Brain microvascular endothelial cell (primary cell): ENCODE measurements at places on chromosomes 4 and X.

DNA sequence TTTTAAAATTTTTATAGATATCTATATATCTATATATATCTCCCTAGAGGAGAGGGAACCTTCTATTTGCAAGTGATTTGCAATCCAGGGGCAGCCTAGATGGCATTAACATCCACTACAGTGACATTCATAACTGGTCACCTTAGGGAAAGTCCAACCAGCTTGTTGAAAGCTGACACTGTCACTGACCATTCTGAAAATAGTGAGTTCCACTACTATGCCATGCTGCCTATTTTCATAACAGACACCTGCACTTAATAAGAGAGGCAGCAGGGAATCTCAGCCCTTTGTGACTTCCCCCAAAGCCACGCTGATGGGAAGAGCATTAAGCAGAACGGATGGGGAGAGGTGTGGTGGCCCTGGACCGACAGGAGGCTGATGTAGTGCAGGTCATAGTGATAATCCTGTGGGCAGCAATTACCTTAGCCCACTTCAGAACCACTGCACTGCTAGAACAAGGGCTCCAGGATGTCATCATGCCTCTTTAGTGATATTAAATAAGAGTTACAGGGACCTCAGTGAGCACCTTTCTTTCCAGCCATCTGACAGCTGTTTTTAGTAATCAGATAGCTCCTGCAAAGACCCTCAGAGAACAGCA, 51.3 kb downstream of the GPRIN3 start:
- DNase-seq, result no peak

- no peak for DNase-seq
Observed at GRCh38 chrX:44948406-44948805, 75.4 kb downstream of the KDM6A start.

DNA sequence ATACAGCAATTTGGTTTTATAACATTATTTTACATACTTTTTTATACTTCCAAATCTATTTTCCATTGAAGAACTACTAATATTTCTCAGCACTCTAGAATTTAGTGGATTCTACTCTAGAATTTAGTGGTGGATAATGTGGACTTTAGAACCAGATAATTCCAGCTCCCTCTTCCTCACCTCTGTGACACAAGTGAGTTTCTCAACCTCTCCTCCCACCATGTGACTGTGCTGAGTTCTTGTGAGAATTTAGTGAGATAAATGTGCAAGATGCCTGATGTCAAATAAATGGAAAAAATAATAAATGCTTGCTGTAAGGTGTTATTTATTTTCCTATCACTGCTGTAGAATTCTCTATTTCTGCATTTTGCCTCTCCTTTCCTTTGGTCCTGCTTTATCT, 107.3 kb downstream of the CPEB2 start:
- no peak for DNase-seq

DNA sequence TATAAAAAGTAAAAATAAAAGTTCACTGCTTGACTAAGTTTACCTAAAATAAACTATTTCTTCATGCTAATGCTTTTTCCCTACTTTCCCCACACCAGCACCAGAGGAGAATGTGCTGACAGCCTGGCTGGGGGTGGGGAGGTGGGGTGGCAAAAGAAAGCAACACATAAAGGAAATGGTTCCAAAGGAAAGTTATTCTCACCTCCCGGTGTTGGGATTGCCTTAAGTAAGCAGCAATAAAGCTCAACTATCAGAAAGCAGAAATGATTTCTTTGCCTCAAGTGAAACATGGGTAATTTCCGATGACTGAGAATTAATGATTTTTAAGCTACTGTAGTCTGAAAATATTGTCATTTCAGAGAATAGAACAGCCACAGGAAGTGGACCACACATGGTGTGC, 84.5 kb upstream of the DKK2 start:
- peak; percentile 18 for DNase-seq

- no peak for DNase-seq
Observed at GRCh38 chr4:53633608-53634007, 42.3 kb upstream of the LNX1 start.

DNA sequence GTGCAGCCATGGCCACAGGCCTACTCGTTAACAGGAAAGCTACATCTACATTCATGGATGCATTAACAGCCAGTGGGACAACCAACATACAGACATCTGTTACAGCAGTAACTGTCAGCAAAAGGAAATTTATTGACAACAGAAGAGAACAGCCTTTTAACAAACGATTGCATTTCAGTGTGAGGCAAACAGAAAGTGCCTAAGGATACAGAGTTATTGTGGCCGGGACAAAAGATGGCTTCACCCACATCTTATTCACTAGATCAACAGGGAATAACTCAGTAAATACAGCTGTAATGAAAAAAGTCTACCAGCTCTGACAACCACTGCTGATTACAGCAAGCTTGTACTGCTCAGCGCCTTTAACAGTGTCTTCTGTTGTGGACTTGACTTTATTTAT, 61.5 kb upstream of the TBL1X start:
- DNase-seq, result no peak

DNA sequence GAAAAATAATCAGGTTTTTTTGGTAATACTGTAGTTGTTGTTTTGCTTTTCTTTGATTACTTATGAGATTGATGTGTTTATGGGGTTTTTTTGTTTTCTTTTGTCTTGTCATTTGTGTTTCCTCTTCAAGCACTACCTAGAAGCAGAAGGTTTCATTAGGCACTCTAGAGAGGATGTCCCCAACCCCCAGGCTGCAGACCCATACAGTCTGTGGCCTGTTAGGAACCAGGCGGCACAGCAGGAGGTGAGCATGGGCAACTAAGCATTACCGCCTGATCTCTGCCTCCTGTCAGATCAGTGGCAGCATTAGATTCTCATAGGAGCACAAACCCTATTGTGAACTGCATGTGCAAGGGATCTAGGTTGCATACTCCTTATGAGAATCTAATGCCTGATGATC, 22.9 kb upstream of the NOCT start:
- DNase-seq, result no peak

DNA sequence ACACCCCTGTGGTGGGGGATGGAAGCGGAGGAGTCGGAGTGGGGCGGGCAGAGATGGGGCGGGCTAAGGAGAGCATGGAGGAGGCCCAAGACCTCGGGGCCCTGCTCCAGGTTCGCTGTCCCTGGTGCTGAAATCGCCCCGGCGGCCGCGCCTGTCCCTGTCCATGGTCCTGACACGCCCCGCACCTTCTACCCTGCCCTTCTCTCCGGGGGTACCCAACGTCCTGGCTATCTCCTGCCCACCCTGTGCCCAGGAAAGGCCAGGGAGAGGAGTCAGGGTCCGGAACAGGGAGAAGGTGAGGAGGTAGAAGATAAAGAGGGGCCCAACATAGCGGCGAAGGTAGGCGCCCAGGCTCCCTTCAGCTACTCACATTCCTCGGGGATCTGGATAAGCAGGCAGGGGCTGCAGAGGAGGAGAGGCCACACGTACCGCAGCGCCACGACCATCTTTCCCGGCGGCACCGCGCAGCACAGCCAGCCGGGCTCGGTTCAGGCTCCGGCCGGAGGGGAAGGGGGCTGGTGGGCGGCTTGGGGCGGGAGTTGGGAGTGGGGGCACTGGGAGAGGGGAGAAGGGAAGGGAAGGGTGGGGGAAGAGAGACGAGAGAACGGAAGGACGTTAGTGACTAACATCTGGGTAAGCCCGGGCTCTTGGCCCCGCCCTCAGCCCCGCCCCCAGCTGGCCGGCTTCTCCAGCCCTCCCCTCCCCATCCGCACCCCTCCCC, 10.4 kb downstream of the L1CAM start:
- peak; percentile 7 for DNase-seq

- DNase-seq, result no peak
Observed at GRCh38 chr4:123412091-123412505, 15.5 kb downstream of the SPRY1 start.

GRCh38 chr4:83180431-83180968, 66.0 kb upstream of the PLAC8 start:
- DNase-seq, result no peak

DNA sequence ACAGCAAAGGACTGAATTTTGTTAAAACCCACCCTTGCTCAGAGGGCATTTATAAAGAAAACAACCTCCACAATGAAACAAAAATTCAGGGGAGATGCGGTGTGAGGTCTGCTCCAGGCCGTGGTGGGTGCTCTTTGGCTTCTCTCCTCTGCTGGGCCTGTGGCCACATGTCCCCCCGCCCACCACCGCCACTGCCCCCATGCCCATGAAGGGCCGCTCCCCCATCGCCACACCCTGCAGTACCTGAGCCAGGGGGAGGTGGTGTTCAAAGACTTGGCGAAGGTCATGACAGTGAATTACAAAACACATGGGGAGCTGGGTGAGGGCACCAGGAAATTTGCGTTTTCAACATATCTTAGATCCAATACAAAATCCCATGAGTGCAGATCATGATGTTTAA, 14.2 kb upstream of the CFAP299 start:
- DNase-seq, result no peak

DNA sequence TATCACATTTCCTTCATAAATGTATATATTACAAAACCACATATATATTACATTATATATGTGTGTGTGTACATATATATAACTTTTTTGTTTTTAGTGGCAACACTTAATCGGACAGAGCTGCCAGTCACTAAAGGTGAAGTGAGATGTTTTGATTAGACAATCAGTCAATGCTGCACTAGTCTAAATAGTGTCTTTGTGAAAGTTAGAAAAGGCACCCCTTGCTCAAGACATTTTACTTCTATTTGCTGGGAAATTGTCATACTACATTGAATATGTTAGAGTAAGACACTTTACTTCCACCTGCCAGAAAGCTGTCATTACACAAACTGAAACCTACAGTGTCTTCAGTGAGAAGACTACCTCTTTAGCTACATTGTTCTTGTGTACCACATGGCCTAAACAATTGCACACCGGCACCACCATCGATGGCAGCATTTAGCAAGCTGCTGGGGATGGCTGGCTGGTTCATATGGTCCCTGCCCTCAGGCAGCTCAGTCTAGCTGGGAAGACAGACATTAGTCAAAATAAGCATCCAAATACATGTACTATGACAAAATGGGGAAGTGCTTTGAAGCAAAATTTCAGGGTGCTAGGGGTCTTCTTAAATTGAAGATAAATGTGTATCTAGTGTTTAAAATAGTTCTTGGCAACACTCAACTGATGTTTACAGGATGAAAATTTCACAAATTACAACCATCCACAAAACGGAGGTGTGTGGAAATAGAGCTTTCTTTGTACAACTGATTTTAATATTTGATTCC, 148.1 kb upstream of the GATB start:
- no peak for DNase-seq

GRCh38 chrX:97326456-97326855, 442.7 kb downstream of the RPA4 start:
- no peak for DNase-seq

DNA sequence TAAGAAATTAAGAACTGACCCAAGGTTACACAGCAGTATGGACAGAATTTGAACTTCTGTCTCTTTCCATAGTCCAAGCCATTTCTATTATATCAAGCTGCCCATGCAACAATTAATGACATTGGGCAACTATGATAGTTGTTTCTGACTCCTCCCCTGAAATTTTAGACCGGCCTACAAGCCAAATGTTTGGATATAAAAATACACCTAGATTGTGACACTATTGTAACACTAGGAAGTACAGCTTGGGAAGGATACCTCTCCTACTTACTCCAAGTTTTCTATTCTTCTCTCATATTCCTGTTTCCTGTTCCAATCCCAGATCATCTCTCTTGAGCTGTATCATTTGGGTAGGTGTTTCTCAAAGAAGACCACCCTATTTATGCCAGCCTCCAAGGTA, 43.5 kb downstream of the RCHY1 start:
- DNase-seq, result no peak

GRCh38 chrX:40875476-40875875, 140.1 kb upstream of the MED14 start:
- no peak for DNase-seq

- no peak for DNase-seq
Observed at GRCh38 chrX:54807524-54808108, at the start of gene MAGED2. Gene MAGED2 (plus strand): TSS chrX:54807745. CDS start chrX:54809332, 1,587 bp downstream.

DNA sequence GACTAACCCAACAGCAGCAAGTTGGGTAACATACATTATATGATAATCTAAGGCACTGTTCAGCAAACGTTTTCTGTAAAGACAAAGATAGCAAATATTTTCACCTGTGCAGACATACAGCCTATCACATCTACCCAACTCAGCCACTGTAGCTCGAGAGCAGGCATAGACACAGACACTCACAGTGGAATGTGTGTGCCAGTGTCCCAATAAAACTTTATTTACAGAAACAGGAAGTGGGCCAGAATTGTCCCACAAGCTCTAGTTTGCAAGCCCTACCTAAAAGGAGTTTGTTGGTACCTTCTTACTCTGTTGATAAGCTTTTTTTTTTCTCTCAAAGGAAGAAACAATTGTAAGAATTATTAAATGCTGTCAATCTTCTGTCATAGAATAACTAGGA, 11.9 kb upstream of the FAM9A start:
- no peak for DNase-seq

DNA sequence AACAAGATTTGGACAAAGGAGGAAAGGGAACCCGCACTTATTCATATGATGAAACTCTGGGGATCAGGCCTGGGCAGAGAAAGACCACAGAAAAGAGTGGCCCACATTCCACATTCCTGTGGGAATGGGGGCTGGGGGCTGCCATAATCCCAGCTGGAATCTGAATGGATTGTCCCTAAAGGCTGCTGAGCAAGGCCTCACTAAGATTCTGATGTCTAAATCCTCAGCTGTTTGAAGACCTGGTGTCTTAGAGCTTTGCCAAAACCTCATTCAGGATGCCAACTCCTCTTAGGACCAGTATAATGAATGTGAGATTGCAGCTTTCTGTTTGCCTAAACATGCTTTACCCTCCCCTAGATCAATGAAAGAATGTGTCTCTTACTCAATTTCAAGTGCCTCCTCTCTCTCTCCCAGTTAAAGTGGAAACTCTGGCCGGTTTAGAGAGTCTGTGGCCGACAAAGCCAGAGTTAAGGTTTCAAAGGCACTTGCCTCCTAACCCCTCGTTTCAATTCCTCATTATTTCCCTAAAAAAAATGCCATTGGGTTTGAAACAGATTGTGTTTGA, 33.3 kb upstream of the GPC4 start:
- no peak for DNase-seq

DNA sequence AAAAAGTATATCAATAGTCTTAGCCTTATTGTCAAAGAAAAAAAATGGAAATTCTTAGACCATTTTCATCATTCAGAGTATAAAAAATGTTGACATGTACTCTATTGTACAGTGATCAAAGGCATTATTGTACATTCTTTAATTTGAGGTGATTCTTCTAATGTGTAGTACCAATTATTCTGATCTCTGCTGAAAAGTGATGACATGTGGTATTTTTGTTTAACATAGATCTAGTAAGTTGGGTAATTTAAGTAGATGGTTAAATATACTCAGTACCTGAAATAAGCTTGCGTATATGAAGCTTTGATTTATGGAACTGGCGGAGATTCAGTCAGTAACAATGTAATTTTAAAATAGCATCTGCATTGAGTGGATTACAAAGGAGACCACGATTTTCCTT, 5.1 kb downstream of the TENM3 start:
- no peak for DNase-seq

- peak; percentile 85 for DNase-seq
Observed at GRCh38 chrX:11351375-11352295, 58.4 kb downstream of the AMELX start.

DNA sequence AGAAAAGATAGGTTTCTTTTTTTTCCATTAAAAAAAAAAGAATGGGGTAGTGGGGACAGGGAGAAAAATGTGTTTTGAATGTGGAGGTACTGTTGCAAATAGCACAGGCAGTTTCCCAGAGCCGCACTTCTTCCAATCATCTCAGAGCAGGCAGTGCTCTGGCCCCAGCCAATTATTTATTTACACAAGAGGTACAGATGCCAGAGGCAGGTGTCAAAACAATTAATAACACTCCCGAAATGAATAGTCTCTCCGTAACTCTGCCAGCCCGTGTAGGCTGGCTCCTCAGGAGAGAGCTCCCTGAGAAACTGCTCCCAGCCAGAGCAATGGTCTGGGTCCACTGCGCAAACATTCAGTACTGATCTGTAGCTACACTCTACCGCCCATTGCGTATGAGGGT, 130.8 kb upstream of the IL1RAPL2 start:
- DNase-seq, result no peak
